ENCODE measurements at places on chromosomes 16 and 17.

DNA sequence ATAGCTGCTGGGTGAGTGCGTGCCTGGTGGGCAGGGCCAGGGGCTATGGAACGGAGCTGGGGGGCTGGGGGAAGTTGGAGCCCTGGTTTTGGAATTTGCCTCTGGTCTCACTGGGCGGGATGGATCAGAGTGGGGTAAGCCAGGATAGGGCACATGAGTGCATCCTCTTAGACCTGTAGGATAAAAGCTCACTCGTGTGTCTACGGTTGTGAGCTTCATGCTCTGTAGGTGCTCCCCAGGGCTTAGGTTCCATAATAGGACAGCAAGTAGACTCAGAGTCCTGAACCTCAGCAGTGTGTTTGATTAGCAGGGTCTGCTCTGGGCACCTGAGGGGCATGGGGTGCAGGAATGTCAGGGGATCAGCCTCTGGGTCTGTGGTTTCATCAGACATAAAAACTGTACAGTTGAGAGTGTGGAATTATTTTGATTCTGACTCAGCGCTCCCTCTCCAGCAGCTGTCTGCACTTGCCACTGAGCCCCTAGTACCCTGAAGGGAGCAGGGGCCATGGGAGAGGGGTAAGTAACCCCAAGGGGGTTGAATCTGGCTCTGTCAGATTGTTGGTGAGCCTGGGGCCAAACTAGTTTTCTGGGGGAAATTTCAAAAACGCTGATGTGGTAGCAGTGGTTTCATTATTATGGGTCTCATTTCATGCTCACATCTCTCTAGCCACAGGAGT lies 84.2 kb upstream of the LGALS9 start:
- no peak for DNase-seq

- DNase-seq, result peak; percentile 70
Measured at GRCh38 chr17:81511804-81512561, 616 bp downstream of the ACTG1 start.

- peak; percentile 79 for DNase-seq
Measured at GRCh38 chr17:81711814-81712467, at the start of gene SLC25A10. Gene SLC25A10, plus strand, starts transcription at chr17:81712284. Its CDS starts 143 bp downstream, at chr17:81712427.

- DNase-seq, result no peak
Measured at GRCh38 chr16:68987734-68988457, 117.6 kb upstream of the HAS3 start.

- no peak for DNase-seq
Measured at GRCh38 chr16:67653789-67654402, 6.2 kb downstream of the ACD start.

GRCh38 chr17:43814714-43815113 lies 18.2 kb downstream of the MPP3 start:
- DNase-seq, result no peak

Measured in stimulated activated naive CD4-positive, alpha-beta T cell (primary cell).